ENCODE measurements at places on chromosomes 11 and 22.

GRCh38 chr22:43343262-43343669 is at the start of gene SCUBE1:
SCUBE1 (minus strand) TSS chr22:43343372; CDS start chr22:43343261, 111 bp downstream.
- DNase-seq: peak; percentile 67

GRCh38 chr11:41714101-41714500 is 254.6 kb upstream of the LRRC4C start:
- DNase-seq: no peak

GRCh38 chr22:25570486-25570885 is 6.0 kb downstream of the GRK3 start:
- DNase-seq: no peak

GRCh38 chr22:40182231-40182835 is 4.6 kb downstream of the TNRC6B start:
- DNase-seq: no peak

GRCh38 chr11:645536-645935 is 8.5 kb downstream of the DRD4 start:
- DNase-seq: no peak

Measured in cerebellum (tissue), 4 donors.